ENCODE measurements at places on chromosomes 6 and 20.

DNA sequence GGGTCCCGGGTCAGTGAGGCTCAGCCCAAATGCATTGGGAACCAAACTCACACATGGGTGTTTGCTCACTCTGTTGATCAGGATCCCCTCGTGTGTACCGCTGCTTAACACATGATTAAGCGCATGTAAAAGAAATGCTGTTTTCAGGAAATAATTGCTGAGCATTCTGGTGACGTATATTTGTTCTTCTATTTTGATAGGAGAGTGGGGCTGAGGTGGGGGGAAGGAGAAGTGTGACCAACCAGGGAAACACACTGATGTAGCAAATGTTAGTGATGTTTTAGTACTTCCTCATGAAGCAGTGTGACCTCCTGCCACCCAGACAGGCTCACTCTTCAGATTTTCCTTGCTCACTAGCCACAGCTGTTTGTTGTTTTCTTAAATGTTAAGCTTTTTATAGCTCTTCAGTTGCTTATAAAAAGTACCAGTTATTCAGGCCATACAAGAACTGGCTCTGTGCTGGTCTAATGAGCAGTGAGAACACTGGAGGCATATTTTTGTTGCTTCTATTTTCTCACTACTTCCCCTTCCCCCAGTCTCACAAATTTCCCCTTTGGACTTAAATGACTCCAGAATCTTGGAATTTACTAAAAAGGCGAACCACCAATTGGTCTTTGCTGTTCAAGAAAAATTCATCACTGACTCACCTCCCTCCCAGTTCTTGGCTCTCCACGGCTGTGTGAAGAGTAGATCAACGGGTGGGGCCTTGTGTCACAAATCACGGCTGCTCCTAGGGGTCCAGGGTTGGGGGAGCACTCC lies 79.2 kb upstream of the BACH2 start:
- no peak for DNase-seq
- H3K36me3 ChIP-seq: no peaks in the 10 kb centered on the region
- H3K27ac ChIP-seq: peak overlapping the region; percentile 1
- H3K4me1 ChIP-seq: peaks cover 7% of the 10 kb centered on the region
- no peaks in the 10 kb centered on the region for H3K27me3 ChIP-seq

- H3K36me3 ChIP-seq: no peaks in the 10 kb centered on the region
- H3K4me3 ChIP-seq: no peak overlapping the region
- no peaks in the 10 kb centered on the region for H3K27me3 ChIP-seq
These were observed 179.6 kb upstream of the JARID2 start for GRCh38 chr6:15066089-15066758.

- DNase-seq: no peak
- no peaks in the 10 kb centered on the region for H3K36me3 ChIP-seq
- H3K4me3 ChIP-seq: no peak overlapping the region
- H3K27ac ChIP-seq: no peak overlapping the region
- H3K4me1 ChIP-seq: peaks cover 5% of the 10 kb centered on the region
These were observed 27.7 kb upstream of the LAMA4 start for GRCh38 chr6:112281821-112282615.

GRCh38 chr6:132354517-132355167 lies 46.6 kb downstream of the MOXD1 start:
- H3K4me3 ChIP-seq: no peak overlapping the region
- H3K27me3 ChIP-seq: no peaks in the 10 kb centered on the region
- no peak for DNase-seq
- no peaks in the 10 kb centered on the region for H3K36me3 ChIP-seq
- peaks cover 9% of the 10 kb centered on the region for H3K4me1 ChIP-seq

GRCh38 chr6:33075568-33076405 lies at the start of gene HLA-DPB1:
Gene HLA-DPB1, plus strand, starts transcription at chr6:33075990. Its CDS starts 52 bp downstream, at chr6:33076042.
- no peak for DNase-seq
- H3K27ac ChIP-seq: no peak within 1 kb of the TSS
- H3K4me3 ChIP-seq: no peak within 1 kb of the TSS

DNA sequence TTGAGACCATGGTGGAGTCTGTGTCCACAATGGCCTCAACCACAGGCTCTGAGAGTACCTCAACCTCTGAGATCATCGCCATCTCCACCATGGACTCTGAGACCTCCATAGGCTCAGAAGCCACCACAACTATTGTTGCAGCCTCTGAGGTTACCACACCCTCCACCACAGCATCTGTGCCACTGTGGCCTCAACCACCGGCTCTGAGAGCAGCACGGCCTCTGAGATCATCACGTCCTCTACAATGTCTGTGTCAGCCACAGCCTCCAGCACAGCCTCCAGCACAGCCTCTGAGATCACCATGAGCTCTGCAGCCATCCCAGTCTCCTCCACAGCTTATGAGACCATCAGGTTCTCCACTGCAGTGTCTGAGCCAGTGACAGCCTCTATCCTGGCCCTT lies 19.4 kb upstream of the MUC21 start:
- no peak overlapping the region for H3K4me3 ChIP-seq
- no peak for DNase-seq
- peaks cover 5% of the 10 kb centered on the region for H3K4me1 ChIP-seq
- no peaks in the 10 kb centered on the region for H3K36me3 ChIP-seq

DNA sequence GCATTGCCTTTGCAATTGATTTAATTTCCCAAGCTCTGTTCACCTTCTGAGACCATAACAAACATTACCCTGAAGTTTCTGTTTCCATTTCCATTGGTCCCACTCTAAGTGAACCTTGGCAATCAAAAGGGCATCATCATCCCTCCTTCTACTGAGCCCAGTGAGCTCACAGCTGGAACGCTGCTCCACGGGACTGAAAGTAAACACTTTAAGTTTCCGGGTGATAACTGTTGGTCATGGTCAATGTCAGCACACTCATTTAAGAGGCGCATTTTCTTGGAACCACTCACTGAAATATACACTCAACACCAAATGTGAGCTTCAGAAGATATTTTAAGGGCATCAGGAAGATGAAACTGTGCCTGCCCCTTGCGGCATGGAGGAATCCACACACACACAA lies 37.1 kb upstream of the RPS6KA2 start:
- H3K36me3 ChIP-seq: no peaks in the 10 kb centered on the region
- H3K27ac ChIP-seq: no peak overlapping the region
- no peaks in the 10 kb centered on the region for H3K4me1 ChIP-seq
- H3K4me3 ChIP-seq: no peak overlapping the region
- H3K27me3 ChIP-seq: no peaks in the 10 kb centered on the region

DNA sequence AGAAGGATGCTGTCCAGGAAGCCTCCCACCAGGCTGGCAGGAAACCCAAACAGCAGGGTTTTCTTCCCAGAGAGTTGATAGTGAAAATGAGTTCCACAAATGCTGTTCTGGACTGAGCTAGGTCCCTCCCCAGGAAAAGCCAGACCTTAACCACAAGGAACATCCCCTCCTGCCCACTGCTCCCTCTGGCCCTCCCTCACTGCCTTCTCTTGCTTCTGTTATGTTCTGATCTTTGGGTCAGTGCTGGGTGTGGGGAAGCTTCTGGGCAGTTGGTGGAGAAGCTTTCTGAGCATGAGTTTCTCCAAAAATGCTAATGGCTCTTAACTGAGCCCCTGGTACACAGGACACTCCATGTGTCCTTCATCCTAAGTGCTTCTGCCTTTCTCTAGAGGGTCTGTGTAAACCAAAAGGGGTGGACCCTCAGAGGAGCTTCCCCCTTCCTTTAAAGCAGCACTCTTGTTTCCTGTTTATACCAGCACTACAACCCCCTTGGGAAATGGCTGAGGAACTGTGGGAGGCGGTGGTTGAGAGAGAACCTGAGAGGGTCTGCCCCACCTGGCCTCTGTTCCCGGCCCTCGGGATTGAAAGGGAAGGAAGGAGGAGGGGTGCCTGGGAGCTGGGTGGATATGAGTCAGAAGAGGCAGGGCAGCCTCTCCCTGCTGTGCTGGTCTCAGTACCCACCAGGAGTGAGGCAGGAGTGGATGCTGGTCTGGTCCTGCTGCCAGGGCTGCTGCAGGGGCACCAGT lies 42.0 kb downstream of the CDS2 start:
- H3K27ac ChIP-seq: peak overlapping the region; percentile 31
- peak; percentile 54 for DNase-seq
- H3K4me1 ChIP-seq: peaks cover 9% of the 10 kb centered on the region
- H3K4me3 ChIP-seq: no peak overlapping the region
- H3K36me3 ChIP-seq: no peaks in the 10 kb centered on the region

DNA sequence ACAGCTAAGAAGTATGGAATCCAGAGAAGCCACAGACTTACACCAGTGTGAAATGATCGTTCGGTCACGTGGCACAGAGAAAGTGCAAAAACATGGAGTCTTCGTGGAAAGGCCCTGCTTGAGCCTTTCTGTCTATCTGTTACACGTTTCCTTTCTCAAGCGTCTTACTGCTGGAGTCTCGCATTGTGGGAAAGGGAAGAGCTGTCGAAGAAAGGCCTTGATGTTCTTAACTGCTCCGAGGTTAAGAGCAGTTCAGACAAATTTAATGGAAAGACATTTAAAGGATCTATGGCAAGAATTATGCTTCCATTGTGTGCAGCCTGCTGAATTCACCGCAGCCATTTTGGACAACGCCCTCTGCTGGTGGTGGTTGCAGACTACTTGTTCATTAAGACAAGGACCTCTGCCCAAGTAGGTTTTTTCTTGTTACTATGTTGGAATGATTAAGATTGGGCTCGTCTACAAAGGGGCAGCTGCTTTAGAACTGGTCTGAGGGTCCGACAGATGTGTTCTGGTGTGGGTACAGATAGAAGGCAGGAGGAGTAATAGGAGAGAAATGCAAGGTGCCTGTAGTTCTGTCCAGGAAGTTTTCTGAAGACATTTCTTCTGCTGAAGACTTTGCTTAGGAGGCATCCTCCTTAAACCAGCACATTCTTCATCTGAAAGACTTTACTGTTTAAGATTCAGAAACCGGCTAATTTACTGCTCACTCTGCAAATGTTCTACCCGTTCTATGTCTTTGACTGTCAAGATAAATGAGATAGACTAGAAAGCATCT lies 24.7 kb upstream of the CCN6 start:
- H3K4me3 ChIP-seq: no peak overlapping the region
- no peak overlapping the region for H3K27ac ChIP-seq
- no peaks in the 10 kb centered on the region for H3K4me1 ChIP-seq

GRCh38 chr6:17719323-17720041 lies 12.8 kb upstream of the NUP153 start:
- peaks cover 6% of the 10 kb centered on the region for H3K4me1 ChIP-seq
- H3K27ac ChIP-seq: no peak overlapping the region

DNA sequence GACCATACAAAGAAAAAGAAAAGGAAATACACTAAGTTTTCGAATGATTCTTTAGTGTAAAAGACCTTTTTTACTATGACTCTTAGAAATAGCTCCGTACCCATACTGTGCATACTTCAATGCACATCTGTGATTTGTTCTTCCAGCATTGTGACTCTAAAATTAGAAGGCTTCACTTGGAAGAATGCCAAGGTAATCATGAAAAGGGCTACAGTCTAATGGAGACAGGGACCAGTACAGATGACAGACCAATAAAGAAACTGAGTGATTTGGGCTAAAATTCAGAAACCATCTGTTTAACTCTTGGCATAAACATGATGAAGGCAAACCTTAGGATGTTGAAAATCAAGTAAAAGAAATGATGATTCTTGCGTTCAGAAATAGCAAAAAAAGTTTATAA lies 46.3 kb downstream of the CYP39A1 start:
- no peak overlapping the region for H3K4me3 ChIP-seq
- no peaks in the 10 kb centered on the region for H3K27me3 ChIP-seq
- no peaks in the 10 kb centered on the region for H3K4me1 ChIP-seq

- H3K27ac ChIP-seq: no peak overlapping the region
- H3K4me3 ChIP-seq: no peak overlapping the region
- no peaks in the 10 kb centered on the region for H3K36me3 ChIP-seq
These were observed 36.9 kb downstream of the UTRN start for GRCh38 chr6:144321839-144322591.

DNA sequence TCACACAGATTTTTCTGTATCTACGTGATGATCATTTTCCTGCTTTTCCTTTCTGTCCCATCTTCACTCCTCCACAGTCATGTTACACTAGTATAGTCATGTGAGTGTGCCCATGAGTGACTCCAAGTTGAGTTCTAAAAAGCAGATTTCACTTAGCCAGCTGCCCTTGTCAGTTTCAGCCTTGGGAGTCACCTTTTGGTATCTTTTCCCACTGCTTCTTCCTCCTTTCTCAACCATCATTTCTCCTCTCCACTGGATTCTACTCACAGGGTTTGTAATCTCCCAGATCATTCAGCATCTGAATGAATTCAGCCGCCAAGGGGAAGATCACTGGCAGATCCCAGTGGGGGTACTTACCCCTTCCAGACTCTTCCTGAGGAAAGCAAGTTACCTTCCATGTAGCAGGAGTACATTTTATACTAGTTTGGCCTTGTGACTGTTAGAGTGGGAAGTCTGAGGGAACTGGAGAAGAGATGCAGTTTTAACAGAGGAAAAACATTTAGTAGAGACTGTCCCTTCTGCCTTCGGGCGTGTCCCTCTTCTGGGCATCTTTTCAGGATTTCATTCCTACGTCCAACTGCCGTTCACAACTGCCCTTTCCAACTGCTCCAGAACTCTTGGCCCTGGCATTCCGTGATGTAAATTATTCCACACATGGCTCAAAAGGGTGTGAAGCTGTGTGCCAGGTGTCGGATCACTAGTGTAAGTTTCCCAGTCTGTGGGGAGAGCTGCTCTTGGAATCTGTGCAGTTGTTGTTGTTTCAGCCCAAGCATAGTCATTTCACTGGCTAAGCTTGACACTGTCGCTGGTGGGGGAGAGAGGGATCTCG lies 38.9 kb downstream of the BICRAL start:
- no peak overlapping the region for H3K27ac ChIP-seq
- no peaks in the 10 kb centered on the region for H3K27me3 ChIP-seq
- H3K4me3 ChIP-seq: no peak overlapping the region
- no peak for DNase-seq
- H3K4me1 ChIP-seq: no peaks in the 10 kb centered on the region

DNA sequence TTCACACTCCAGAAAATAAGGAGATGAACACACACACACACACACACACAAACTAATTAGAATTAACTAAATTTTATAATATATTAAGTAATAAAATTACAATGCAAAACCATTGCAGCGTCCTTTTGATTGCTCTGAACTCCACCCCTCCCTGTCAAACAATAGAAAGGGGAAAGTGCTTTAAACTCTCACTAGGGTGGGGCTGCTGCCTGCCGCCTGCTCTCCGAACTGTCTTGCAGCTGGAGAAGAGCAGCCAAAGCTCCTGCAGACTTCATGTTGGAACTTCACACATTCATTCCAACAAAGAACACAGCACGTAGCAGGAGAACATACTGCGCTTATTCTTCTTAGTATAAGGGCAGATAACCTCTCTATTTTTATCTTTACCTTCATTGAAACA lies 83.2 kb downstream of the GCLC start:
- H3K4me3 ChIP-seq: no peak overlapping the region
- peaks cover 13% of the 10 kb centered on the region for H3K4me1 ChIP-seq
- no peaks in the 10 kb centered on the region for H3K27me3 ChIP-seq
- no peak overlapping the region for H3K27ac ChIP-seq

DNA sequence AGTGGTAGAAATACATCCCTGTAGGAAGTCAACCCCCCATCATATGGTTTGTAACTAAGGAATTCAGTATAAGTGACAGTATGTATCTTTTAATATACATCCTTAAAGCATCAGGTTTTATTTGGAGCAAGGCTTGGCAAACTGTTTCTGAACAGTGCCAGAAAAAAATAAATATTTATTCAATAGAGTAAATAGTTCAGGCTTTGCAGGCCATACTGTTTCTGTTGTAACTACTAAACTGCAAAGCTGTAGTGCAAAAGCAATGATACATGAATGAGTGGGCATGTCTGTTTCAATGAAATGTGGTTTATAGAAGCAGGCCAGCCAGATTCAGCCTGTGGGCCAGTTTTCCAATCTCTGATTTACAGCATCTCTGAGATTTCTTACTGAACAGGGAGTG lies 977 bp downstream of the MEI4 start:
- no peak overlapping the region for H3K27ac ChIP-seq
- no peak overlapping the region for H3K4me3 ChIP-seq
- H3K27me3 ChIP-seq: no peaks in the 10 kb centered on the region
- DNase-seq: no peak

- DNase-seq: no peak
These were observed 119.5 kb downstream of the PLEKHG1 start for GRCh38 chr6:150719099-150719766.

All from RWPE2 (cell line).